ENCODE measurements at places on chromosomes 4 and X. TPM values are rescaled to one million over a fixed set of nuclear protein-coding genes. Genes with fewer than 3 reads are reported as not detected.

- no peak for DNase-seq
Observed at GRCh38 chr4:80079255-80079923, 6.4 kb upstream of the ANTXR2 start.

DNA sequence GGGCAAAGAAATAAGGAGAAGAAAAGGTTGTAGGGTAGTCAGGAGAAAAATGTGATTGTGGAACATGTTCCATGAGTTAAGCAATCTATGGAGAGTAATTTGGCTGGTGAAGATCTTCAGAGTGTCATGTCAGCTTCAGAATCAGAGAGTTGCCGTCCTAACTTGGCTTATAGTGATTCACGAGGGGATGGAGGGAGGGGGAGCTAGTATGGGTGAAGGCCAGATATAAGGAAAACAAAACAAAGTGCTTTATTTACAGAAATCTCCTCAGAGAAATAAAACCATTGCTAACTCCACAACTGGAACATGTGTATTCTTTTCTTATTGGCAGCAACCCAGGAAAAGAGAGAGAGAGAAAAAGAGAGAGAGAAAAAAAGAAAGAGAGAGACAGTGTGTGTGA, 256.5 kb upstream of the NRK start:
- no peak for DNase-seq

GRCh38 chr4:37978248-37978924, 18.2 kb downstream of the PTTG2 start:
- no peak for DNase-seq

DNA sequence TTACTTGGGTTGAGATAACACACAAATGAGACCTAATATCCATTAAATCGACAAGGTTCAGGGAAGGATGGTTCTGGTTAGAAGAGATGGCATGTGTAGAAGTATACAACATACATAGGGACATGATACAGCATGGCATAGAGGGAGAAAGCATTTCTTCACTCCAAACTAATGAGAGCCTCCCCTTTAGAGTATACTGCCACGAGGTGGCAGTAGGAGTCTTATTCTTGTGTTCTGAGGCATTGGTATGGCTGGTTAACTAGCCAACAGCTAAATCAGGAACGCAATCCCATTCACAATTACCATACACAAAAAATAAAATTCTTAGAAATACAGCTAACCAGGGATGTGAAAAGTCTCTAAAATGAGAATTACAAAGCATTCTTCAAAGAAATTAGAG, 29.1 kb upstream of the TRO start:
- DNase-seq: peak; percentile 14

GRCh38 chrX:1205681-1206611, 6.5 kb downstream of the CRLF2 start:
- DNase-seq: peak; percentile 53

DNA sequence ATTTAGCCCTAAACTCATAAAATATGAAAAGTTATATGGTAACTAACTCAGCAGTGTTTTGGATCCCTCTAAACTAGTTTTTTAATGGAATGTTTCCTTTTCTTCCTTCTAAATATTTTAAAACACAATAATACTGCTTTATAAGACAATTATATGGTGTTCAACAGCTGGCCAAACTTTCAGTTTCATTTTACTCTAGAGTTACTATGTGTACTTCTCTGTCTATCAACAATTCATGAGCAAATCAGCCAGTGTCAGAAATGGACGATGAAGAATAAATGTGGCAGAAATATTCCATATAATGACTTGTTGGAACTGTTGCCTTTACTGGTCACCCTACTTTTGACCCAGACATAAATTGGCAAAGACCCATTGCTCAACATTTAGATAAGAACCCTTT, 64.8 kb upstream of the CXXC4 start:
- no peak for DNase-seq

- DNase-seq: no peak
Observed at GRCh38 chr4:48225368-48226141, 44.1 kb downstream of the TEC start.

DNA sequence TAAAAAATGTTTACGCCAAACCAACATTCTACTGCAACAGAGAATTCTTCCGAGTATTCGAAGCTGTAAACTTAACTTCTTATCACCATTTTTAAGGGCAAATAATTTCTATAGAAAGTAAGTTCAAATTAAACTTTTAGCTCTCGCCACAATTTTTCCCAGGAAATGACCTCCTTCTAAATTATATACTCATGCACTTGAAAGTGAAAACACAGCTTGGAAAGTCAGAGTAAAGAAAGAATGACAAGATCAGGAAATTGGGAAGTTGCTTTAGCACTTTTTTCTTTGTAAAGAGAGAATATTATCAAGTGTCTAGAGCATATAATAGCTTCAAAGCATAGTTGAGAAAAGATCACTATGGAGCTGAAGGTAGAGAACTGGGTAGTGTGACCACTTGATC, 1.2 kb downstream of the CYBB start:
- DNase-seq: no peak

DNA sequence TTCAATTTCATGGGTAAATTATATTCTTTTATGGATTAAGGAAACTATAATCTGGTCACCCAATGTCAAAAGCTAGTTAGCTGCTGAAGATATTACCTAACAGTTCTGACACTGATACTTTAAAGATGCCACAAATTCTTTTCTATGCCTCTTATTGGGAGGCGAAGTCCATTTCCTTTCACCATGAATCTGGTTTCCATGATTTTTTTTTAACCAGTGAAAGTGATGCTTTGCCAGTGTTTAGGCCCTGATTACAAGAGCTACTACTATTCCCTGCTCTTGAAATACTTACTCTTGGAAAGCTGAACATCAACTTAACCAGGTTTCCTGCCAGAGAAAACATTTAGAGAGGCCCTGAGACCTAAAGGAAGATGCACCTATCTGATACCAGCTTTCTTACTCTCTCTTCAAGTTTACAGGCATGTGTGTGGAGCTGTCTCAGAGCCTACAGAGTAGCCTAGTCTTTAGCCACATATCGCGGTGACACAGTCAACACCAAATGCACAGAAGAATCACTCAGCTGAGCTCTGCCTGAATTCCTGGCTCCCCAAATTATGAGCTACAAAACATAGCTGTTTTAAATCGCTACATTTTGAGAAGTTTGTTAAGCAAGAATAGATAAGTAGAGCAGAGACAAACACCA, 1280.8 kb downstream of the PCDH7 start:
- no peak for DNase-seq

DNA sequence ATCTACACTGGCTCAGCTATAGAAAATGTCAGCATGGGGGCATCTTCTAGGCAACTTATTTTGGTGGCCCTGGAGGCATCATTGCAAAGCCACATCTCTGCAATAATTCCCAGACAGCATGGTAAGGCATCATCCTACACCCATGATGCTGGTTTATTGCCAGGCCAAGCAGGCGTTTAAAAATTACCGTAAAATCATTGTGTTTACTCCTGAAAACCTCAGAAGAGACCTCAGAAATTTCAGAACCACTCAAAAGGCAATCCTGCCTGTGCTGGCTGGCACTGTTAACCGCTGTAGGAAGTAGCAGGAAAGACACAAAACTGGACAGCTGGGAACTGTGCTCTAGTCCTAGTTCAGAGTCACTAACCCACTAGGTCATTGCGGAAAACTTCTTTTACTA, 63.2 kb downstream of the MID1 start:
- DNase-seq: no peak

GRCh38 chr4:145484225-145484846, 2.7 kb downstream of the SMAD1 start:
- no peak for DNase-seq

GRCh38 chr4:6925357-6925836, 15.8 kb downstream of the TBC1D14 start:
- DNase-seq: no peak

- no peak for DNase-seq
Observed at GRCh38 chr4:90852237-90852636, 725.0 kb downstream of the CCSER1 start.

GRCh38 chr4:113467581-113467980, 294.0 kb downstream of the CAMK2D start:
- DNase-seq: no peak

GRCh38 chrX:153459986-153460385, 10.4 kb downstream of the HAUS7 start:
- no peak for DNase-seq

DNA sequence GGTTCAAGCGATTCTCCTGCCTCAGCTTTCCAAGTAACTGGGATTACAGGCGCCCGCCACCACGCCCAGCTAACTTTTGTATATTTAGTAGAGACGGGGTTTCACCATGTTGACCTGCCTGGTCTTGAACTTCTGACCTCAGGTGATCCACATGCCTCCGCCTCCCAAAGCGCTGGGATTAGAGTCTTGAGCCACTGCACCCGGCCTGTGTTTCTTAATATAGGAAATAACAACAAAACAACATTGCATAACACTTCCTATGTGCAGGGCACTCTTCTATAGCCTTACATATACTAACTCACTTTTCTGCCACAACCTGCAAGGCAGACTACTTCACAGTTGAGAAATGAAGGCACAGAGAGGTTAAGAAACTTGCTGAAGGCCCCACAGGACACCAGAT, 12.8 kb upstream of the TMEM131L start:
- no peak for DNase-seq

DNA sequence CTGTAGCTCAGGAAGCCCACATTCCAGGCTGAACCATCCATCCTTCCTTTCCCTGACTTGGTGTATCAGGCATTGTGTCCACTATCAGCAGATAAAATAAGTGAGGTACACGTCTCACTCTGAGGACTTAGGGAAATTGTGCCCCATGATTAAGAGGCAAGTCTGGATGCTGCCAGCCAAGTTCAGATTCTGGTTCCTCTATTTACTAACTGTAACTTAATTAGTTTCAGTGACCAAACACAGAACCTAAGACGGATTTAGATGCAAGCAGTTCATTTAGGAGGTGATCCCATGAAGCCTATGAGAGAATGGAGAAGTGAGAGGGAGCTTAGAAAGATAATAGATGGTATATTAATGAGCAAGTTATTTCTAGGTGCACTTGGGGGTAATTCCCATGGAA, 56.6 kb upstream of the PACRGL start:
- no peak for DNase-seq

- DNase-seq: no peak
Observed at GRCh38 chr4:121154103-121154515, 10.0 kb downstream of the TNIP3 start.

DNA sequence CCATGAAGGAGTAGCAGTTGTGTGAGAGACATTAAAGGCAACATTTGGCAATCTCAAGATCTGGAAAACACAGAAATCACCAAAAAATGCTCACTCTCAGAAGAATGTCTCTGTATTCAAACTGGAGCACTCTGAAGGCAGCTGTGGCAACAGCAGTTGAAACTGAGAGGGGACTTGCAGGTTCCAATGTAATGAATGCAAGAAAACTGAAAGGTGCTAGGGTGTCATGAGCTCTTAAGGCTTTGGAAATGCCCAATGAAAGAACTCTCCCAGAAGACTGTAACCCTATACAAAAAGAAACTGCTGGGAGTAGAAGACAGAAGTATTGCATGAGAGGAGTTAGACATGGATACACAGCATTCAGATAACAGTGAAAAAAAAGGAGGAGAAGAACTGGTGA, 118.2 kb upstream of the HTR2C start:
- DNase-seq: no peak

GRCh38 chr4:137623013-137623412, 90.7 kb upstream of the PCDH18 start:
- DNase-seq: no peak

DNA sequence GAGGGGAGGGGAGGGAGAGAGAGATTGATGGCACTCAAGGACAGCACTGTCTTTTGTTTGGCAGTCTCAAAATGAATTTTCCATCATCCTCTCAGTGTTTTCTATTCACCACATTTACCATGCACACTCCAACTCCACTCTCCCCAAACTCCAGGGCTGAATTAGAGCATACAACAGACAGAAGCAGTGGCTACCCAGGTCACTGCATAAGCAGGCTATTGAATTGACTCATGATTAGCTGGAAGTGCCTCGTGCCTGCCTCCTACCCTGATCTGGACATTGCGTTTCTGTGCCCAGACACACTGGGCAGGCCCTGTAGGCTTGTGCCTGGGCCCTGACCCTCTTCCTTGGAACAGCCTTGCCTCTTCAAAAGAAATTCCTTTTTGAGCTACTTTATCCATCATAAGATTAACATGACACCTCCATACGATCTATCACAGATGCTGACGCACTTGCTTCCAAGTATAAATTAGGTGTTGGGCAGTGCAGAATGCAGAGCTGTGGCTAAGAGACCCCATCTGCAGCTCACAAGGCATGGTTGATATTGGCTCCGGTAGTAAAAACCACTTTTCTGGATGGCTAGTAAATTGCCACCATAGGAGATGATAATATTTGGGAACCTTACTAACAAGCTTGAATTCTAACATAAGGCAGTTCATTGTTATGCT, 752.9 kb downstream of the RPA4 start:
- DNase-seq: no peak

GRCh38 chrX:136689436-136689835, 41.5 kb downstream of the CD40LG start:
- no peak for DNase-seq

DNA sequence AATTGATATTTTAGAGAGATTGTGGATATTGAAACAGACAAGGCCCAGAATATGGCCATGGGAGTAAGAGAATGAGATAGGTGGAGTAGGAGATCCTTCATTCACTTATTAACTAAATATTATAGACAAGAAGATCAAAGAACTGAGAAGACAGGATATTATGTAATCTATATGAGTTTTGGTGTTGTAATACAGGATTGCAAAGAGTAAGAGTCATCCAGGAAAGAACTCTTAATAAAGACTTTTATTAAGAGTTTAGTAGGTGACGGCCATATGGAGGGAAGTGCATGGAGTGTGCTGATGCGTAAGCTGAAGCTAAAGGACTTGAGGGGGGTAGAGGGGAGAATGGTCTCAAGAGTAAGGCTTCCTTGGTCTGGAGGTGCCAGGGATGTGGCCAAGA, 153.7 kb downstream of the VEGFC start:
- no peak for DNase-seq

GRCh38 chr4:23887989-23888388, 1.9 kb downstream of the PPARGC1A start:
- no peak for DNase-seq

- no peak for DNase-seq
Observed at GRCh38 chr4:106618956-106619355, 250.4 kb upstream of the GIMD1 start.

DNA sequence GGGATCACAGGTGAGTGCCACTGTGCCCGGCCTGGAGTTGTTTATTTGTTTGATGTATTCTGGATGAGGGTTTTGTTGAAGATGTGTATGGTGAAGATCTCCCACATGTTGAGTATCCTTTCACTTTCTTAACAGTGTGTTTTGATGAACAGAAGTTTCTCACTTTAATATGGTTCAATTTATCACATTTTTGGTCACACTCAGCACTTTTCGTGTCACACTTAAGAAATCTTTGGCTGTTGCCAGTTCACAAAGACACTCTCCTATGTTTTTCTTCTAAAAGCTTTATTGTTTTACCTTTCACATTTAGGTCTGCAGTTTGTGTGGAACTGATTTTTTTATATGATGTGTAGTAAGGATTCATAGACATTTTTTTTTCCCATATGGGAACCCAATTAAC, 16.6 kb upstream of the ZNF185 start:
- no peak for DNase-seq

The ANAPC10 gene
- total RNA-seq: 29.3 TPM

The CACNA1F gene
- under 0.01 TPM for total RNA-seq

The MXRA5 gene
- total RNA-seq: 0.82 TPM

The XK gene
- 3.7 TPM for total RNA-seq

The EIF1AX gene
- total RNA-seq: 91.7 TPM

The FAM3A gene
- total RNA-seq: 9.8 TPM

The DRP2 gene
- 5.3 TPM for total RNA-seq

The CD40LG gene
- total RNA-seq: not detected

The RIPPLY1 gene
- not detected for total RNA-seq

The SHROOM3 gene
- 9.8 TPM for total RNA-seq

The SPON2 gene
- total RNA-seq: 6.1 TPM

The HTN1 gene
- total RNA-seq: not detected

The SMARCA1 gene
- 75.0 TPM for total RNA-seq

The TFE3 gene
- 8.6 TPM for total RNA-seq

The SULT1B1 gene
- total RNA-seq: 0.41 TPM

The STK26 gene
- total RNA-seq: 0.82 TPM

All from frontal cortex (tissue), 4 donors.